Activated naive CD4-positive, alpha-beta T cell (primary cell): ENCODE measurements at places on chromosomes 1 and 21.

- DNase-seq, result no peak
Observed at GRCh38 chr1:66791621-66792610, 9.2 kb downstream of the INSL5 start.

DNA sequence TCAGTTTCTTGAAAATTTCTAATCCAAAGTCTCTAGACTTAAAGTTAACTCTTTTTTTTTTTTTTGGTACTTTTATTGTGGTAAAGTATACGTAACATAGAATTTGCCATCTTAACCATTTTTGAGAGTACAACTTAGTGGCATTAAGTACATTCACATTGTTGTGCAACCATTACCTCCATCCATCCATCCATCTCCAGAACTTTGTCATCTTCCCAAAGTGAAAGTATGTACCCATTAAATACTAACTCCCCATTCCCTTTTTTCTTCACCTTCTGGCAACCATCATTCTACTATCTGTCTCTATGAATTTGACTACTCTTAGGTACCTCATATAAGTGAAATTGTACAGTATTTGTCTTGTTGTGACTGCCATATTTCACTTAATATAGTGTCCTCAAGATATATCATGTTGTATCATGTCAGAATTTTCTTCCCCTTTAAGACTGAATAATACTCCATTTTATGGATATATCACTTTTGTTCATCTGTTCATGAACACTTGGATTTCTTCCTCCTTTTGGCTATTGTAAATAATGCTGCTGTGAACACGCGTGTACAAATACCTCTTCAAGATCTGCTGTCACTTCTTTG lies 18.4 kb downstream of the RLF start:
- no peak for DNase-seq

DNA sequence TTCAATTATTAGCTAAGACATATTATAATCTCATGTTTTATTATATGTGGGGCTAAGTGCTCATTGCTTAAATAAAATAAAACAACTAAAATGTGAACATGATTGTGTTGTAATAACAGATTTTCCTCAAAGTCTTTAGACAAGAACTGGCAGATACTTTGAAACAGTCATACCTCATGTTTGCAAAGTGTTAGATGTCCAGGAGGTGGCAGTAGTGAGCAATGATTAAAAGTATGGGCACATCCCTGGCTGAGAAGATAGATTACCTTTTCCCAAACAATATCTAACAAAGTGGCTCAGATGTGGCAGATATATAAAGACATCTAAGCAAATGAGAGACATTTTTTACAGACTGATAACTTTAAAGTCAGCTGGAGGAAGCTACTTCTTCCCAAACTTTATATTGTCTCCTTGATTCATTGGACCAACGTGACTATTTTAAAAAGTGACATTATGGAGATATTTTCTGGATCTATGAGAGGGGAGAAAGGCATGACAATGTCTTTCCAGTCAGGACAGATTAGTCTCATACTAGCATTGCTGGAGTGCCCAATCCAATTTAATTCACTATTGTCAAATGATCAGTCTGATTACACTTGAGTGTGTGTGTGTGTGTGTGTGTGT lies 269.8 kb downstream of the S1PR1 start:
- no peak for DNase-seq

GRCh38 chr1:95084317-95085176 lies 11.8 kb upstream of the ALG14 start:
- no peak for DNase-seq

DNA sequence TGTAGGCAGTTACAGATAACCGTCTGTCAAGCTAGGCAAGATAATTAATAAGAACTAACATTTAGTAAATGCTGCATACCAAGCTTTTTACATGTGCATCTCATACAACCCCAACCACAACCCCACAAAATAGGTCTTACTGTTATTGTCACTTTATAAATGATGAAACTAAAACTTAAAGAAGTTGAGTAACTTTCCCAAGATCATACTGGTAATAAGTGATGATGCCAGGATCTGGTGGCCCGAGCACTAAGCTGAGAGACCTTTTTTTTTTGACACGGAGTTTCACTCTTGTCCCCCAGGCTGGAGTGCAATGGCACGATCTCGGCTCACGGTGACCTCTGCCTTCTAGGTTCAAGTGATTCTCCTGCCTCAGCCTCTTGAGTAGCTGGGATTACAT lies 1.8 kb downstream of the NCSTN start:
- no peak for DNase-seq

- DNase-seq, result no peak
Observed at GRCh38 chr21:38254970-38255369, 1.8 kb upstream of the KCNJ15 start.

- no peak for DNase-seq
Observed at GRCh38 chr1:69121723-69122122, 446.0 kb upstream of the LRRC7 start.

DNA sequence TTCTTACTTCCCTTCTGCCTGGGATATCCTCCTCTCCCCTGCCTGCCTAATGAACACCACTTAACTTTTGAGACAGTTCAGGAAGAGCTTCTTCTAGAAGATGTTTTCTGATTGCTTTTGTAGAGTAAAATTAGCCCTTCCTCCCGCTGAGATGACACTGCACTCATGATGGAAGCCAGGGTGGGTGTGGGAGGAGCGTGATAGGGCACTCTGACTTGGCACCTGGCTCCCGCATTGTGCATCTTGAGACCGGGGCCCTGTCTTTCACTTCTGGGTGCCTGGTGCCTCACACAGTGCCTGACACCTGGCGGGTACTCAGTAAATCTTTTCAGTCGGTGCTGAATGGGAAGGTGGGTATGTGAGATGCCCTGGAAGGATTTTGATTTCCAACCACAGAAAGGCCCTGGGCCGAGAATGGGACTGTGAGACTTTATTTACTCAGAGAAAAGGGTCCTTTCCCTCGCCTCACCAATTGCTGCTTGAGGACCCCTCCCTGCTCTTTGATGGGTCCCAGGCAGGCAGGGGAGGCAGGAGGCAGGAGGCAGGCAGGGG lies 6.8 kb downstream of the THEM5 start:
- no peak for DNase-seq

DNA sequence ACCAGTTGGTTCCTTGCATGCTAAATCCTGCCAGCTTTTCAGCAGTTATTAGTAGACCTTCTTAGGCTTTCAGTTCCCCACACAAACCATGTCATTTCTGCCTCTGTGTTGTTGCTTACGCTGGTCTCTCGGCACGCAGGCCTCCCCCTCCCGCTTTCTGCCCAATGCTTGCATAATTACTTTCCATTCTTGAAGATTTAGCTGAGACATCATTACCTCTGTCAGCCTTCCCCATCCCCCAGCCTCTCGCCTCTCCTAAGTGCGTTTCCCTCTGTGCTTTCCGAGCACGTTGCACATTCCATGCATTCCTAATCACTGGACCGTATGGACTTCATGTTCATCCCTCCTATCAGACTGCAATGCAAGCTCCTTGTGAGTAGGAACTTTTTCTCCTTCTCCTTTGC lies 26.8 kb downstream of the TSHB start:
- no peak for DNase-seq

GRCh38 chr1:29208442-29208841 lies 22.3 kb downstream of the MECR start:
- no peak for DNase-seq

DNA sequence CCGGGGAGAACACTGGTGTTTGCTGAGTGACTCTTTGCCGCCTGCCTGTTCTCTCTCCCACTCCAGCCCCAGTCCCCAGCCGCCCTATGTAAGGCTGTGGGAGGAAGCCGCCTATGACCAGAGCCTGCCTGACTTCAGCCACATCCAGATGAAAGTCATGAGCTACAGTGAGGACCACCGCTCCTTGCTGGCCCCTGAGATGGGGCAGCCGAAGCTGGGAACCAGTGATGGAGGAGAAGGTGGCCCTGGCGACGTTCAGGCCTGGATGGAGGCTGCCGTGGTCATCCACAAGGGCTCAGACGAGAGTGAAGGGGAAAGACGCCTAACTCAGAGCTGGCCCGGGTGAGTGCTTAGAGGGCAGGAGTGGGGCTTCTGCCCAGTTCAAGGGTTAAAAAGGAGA lies 8.2 kb downstream of the BSND start:
- no peak for DNase-seq

GRCh38 chr21:40717028-40717427 lies 129.9 kb downstream of the DSCAM start:
- no peak for DNase-seq

- DNase-seq, result no peak
Observed at GRCh38 chr1:56019472-56019871, 559.9 kb downstream of the PLPP3 start.

DNA sequence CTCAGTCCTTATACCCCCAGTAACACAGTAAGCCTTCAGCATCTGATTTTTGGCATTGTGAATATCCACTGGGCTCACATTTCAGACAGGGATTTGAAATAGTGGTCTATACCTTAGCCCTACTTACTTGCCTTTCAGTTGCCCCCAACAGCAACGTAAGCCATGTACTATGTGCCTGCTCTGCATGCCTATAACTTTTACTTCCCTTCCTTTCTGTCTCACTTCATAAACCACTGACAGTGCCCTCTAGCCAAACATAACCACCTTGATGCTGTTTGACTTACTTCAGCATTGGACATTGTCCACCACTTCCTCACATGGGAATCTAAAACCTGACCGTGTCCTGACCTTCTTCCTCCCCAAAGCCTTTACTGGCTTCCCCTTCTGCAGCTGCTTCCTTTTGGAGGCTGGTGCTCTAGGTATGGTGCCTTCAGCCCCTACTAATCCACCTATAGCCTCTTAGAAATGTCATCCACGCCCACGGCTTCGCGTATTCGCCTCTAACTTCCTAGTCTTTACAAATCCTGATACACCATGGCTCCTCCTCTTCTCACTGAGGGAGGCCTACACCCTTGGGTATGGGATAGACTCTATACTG lies 3.6 kb upstream of the ZNF672 start:
- no peak for DNase-seq

- DNase-seq, result no peak
Observed at GRCh38 chr1:213003256-213003655, 12.4 kb downstream of the ANGEL2 start.

DNA sequence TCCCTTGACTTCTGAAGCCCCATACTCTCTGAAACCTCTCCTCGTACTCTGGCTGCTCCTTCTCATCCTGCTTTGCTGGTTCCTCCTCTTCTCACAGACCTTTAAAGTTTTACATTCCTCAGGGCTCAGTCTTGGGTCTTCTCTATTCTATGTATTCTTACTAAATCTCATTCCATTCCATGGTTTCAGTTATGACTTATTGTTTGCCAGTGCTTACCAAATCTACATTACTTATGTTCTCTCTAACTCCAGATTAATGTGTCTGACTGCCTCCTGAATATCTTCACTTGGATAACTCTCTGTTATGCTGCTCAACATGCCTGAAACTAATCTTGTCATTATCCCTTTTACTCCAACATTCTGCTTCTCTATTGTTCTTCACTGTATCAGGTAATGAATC lies 5.4 kb upstream of the SLC35D1 start:
- no peak for DNase-seq

DNA sequence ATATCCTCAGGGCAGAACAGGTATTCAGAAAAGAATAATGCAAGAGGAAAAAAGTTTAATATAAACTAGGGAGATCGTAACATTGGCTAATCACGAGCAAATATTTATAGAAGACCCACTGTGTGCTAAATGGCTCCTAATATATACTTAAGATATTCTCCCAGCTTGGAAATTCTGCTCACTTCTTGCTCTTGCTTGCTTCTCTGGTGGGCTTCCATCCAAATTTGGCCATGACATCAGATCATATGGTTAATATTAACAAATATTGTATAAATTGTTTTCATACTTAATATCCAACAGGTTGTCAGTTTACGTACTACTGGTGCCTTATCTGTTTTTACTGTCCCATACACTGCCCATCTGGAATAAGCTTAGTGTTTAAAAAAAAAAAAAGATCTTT lies 1.1 kb downstream of the COX20 start:
- no peak for DNase-seq

DNA sequence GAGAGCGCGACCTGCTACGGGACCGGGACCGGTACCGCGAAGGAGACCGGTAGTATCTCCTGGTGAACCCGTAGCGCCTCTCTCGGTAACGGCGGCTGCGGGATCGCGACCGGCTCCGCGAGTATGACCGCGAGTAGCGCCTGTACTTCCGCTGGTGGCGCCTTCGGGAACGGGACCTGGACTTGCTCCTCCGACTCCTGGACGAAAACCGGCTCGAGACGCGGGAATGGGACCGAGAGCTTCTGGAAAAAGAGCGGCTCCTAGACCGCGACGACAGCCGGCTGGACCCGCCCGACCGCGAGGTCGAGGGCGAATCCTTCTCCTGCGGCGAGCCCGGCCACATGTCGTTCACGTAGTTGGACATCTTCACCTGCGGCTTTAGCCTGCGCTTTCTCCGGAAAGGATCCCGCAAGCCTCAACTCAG lies 642 bp downstream of the RSRP1 start:
- peak; percentile 20 for DNase-seq

- no peak for DNase-seq
Observed at GRCh38 chr1:183548116-183548515, 42.1 kb downstream of the NCF2 start.

DNA sequence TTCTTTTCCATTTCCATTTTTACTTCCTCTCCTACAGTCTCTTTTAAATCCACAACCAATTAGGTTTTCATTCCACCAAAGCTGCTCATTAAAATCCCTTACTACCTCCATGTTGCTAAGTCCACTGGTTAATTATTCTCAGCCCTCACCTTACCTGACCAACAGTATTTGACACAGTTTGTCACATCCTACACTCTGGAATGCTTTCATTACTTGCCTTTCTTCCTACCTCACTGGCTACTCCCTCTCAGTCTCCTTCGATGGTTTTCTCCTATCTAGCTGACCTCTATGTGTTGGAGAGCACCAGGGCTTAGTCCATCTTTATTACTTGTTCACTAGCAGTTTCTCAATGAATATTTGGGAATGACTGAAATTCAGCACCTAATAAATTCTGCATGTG lies 78.6 kb downstream of the NME7 start:
- no peak for DNase-seq

GRCh38 chr1:41535716-41536115 lies 51.2 kb upstream of the EDN2 start:
- no peak for DNase-seq

DNA sequence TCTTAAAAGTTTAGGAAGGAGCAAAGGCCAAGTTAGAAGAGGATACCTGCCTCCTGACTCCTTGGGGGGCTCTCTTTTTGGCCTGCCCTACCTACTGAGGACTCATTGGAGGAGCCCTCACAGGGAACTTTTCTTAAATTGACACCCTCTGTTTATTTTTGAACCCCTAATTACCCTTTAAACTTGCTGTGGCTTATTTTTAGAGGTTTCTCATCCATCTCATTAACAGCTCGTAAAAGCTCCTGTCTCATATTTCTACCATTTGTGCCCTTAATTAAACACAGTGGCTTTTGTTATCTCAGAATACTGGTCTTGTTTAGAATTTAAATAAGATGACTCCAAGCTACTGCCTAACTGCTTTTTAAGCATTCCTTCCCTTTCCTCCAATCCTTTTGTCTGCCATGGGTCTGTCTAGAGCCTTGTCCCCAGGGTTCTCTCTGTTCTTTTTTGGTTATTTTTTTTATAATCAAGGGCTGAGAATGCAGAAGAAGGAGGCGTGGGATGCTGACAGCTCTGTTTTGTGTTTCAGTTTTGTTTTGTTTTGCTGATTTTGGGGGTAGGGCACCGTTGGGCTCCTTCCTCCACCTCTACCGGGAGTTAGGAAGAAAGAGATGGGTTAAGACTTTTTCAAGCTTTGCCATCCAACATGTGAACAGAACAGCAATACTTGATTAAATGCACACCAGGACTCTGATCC lies 78.0 kb downstream of the SYT6 start:
- no peak for DNase-seq

- no peak for DNase-seq
Observed at GRCh38 chr1:156599811-156600210, 1.5 kb downstream of the GPATCH4 start.

GRCh38 chr1:199313444-199313843 lies 674.6 kb downstream of the PTPRC start:
- DNase-seq, result no peak
